Cardiac septum (tissue), 1 donor: ENCODE measurements at places on chromosomes 1 and 21. TPM values are rescaled to one million over a fixed set of nuclear protein-coding genes. Genes with fewer than 3 reads are reported as not detected.

Gene UCK2
- total RNA-seq: 32.0 TPM

DNA sequence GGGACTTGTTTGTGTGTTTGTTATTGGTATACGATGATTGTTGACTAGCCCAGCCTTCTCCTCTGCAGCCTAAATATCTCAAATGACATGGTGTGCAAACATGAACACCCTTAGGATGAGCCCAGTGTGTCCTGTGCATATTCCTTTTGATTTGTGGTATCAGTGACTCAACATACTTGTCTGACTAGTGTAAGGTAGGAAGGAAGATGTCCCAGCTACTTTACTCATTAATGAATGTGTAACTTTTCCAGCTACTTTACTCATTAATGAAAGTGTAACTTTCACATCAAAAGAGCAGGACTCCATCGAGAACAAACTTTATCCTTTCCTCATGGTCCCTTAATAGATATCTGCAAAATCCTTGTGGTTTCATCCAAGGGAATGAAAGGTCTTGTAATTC lies 2.7 kb upstream of the ZNF692 start:
- no peak for DNase-seq

GRCh38 chr1:11462224-11462923 lies 16.6 kb upstream of the DISP3 start:
- no peak for DNase-seq

Gene NBPF14
- total RNA-seq: 11.9 TPM

GRCh38 chr21:21457077-21457476 lies 458.9 kb downstream of the NCAM2 start:
- no peak for DNase-seq

GRCh38 chr1:4060850-4061249 lies 160.8 kb upstream of the C1orf174 start:
- DNase-seq: no peak

GRCh38 chr21:31265366-31266013 lies 78.6 kb downstream of the TIAM1 start:
- no peak for DNase-seq
